Ascending aorta (tissue), 2 donors: ENCODE measurements at places on chromosomes 4 and X.

- H3K27ac ChIP-seq, result no peak overlapping the region
- no peaks in the 10 kb centered on the region for H3K36me3 ChIP-seq
- H3K4me3 ChIP-seq, result no peak overlapping the region
These were observed 12.8 kb upstream of the LIMCH1 start for GRCh38 chr4:41525129-41525528.

DNA sequence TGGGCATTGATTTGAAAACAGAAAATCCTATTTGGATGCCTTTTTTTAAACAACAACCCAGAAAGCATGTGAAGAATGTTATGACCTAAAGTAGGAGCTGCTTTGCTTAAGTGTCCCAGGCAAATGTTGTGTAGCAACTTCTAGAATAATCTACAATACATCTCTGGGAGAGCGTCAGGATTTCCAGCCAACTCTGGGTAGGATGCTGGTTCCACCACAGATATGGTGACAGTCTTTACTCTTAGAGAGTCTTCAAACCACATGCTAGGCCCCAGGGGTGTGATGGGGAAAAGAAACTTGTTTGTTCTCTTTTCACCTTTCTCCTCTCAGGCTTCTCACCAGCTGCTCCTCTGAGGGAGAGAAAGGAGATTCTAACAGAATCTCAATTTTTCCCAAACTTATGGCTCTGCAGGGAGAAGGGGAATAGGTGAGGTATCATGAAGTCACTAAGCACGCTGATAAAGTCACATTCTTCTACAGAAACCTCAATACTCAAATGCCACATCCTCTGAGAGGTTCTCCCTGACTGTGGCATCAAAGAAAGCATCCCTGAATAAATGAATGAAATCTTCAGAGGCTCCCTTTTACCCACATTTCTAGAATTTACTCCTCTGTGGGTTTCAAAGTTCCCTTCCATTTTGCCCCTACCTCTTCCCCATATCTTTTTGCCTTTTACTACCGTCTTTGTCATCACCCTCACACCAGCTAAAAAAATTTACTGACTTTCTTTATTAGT, 171.6 kb upstream of the RAI2 start:
- H3K4me1 ChIP-seq, result no peaks in the 10 kb centered on the region
- H3K4me3 ChIP-seq, result no peak overlapping the region
- no peak overlapping the region for H3K27ac ChIP-seq
- no peaks in the 10 kb centered on the region for H3K27me3 ChIP-seq
- DNase-seq, result no peak
- H3K36me3 ChIP-seq, result no peaks in the 10 kb centered on the region

GRCh38 chrX:88612870-88613329, 134.1 kb upstream of the CPXCR1 start:
- no peak overlapping the region for H3K4me3 ChIP-seq
- H3K27ac ChIP-seq, result no peak overlapping the region
- H3K27me3 ChIP-seq, result no peaks in the 10 kb centered on the region
- H3K36me3 ChIP-seq, result no peaks in the 10 kb centered on the region
- no peaks in the 10 kb centered on the region for H3K4me1 ChIP-seq

DNA sequence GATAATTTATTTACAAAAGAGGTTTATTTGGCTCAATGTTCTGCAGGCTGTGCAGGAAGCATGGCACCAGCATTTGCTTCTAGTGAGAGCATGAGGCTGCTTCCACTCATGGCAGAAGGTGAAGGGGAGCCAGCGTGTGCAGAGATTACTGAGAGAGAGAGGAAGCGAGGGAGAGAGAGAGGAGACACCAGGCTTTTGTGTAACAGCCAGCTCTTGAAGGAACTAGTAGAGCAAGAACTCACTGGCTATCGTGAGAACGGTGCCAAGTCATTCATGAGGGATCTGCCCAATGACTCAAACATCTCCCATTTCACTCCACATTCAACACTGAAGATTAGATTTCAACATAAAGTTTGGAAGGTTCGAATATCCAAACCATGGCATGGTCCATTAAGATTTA, 12.7 kb downstream of the GUCY1A1 start:
- H3K4me1 ChIP-seq, result peaks cover 42% of the 10 kb centered on the region
- H3K27ac ChIP-seq, result no peak overlapping the region
- no peak for DNase-seq
- H3K4me3 ChIP-seq, result no peak overlapping the region

DNA sequence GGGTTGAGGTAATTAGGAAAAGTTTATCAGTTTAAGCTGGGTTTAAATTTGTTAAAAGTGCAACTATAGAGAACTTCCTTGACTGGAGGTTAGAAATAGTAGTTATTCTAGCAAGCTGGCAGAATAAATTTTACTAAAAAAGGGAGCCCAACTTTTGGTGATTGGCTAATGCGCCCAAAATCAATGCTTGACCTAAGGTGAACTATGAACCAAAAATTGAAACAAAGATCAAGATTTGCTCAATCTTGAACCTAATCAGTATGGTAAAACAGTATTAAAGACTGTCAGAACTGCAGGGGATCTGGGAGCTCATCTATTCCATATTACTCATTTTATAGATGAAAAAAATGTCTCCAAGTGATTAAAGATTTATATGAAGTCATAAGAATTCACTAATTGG, 6.1 kb upstream of the SPATA18 start:
- no peak for DNase-seq
- H3K27me3 ChIP-seq, result no peaks in the 10 kb centered on the region
- no peaks in the 10 kb centered on the region for H3K4me1 ChIP-seq
- H3K27ac ChIP-seq, result no peak overlapping the region
- no peak overlapping the region for H3K4me3 ChIP-seq
- H3K36me3 ChIP-seq, result no peaks in the 10 kb centered on the region

GRCh38 chr4:2734612-2735011, 21.5 kb downstream of the TNIP2 start:
- H3K27me3 ChIP-seq, result no peaks in the 10 kb centered on the region
- no peak overlapping the region for H3K27ac ChIP-seq
- H3K4me3 ChIP-seq, result no peak overlapping the region
- H3K4me1 ChIP-seq, result no peaks in the 10 kb centered on the region
- no peak for DNase-seq

DNA sequence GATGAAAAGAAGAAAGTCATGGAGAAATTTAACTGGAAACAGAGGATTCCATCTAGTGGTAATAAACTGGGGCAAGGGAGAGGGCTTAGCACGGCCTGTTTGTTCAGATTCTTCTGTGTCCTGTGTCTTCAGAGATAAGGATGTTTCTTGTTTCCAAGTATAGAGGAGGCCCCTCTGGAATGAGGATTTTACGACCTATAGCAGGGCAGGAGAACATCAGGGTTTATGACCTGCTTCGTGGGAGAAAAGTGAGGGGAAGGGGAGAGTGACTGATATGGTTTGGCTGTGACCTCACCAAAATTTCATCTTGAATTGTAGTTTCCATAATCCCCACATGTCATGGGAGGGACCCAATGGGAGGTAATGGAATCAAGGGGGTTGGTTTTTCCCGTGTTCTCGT, 93.0 kb upstream of the LDB2 start:
- H3K4me3 ChIP-seq, result no peak overlapping the region
- no peak for DNase-seq
- H3K4me1 ChIP-seq, result no peaks in the 10 kb centered on the region
- H3K36me3 ChIP-seq, result no peaks in the 10 kb centered on the region
- H3K27me3 ChIP-seq, result no peaks in the 10 kb centered on the region

DNA sequence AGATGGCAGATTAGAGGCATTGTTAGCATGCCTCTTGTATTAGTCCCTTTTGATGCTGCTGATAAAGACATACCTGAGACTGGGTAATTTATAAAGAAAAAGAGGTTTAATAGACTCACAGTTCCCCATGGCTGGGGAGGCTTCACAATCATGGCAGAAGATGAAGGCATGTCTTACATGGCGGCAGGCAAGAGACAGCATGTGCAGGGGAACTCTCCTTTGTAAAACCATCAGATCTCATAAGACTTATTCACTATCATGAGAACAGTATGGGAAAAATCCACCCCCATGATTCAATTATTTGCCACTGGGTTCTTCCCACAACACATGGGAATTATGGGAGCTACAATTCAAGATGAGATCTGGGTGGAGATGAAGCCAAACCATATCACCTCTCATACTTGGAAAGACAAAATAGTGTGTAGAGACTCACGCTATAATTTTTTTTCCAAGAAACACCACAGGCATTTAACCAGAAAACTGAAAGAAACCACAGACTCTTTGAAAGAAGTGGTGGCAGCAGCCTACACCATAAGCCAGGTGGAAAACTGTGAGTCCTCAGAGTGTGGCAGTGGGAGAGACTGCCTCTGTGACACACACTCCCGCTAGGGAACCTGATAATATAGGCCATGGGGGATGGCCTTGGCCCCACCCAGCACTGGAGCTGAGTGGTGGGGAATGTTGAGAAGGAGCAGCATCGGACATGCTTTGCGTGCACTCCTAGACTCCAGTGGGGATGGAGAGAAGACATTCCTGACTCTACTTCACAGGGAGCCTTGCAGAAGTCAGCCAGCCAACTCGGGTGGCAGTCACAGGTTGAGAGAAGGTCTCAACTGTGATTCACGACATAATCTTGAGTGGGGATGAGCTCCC, 51.5 kb downstream of the SLC2A9 start:
- no peaks in the 10 kb centered on the region for H3K36me3 ChIP-seq
- H3K4me3 ChIP-seq, result no peak overlapping the region
- no peaks in the 10 kb centered on the region for H3K4me1 ChIP-seq
- H3K27ac ChIP-seq, result no peak overlapping the region

DNA sequence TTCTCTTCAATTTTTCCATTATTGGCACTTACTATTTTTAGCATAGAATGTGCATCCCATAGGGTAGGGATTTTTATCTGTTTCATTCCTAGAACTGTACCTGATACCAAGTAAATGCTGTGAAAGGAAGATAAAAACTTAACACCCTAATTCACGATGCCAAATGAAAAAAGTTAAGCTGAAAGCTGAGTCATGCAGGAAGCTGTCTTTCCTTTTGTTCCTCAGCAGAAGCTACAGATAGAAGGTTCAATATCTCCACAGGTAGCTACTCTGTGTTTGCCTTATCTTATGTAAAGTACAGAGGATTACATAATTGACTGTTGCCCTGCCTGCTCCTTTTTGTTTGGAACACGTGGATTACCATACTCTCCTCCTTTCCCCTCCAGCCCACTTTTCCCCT, 77.0 kb downstream of the LRP2BP start:
- peaks cover 9% of the 10 kb centered on the region for H3K36me3 ChIP-seq
- no peak for DNase-seq
- no peak overlapping the region for H3K27ac ChIP-seq
- no peak overlapping the region for H3K4me3 ChIP-seq

GRCh38 chrX:39475372-39475771, 622.4 kb downstream of the BCOR start:
- no peaks in the 10 kb centered on the region for H3K27me3 ChIP-seq
- H3K4me1 ChIP-seq, result no peaks in the 10 kb centered on the region

GRCh38 chr4:98778206-98778605, 119.8 kb upstream of the TSPAN5 start:
- no peaks in the 10 kb centered on the region for H3K4me1 ChIP-seq
- DNase-seq, result no peak
- H3K27ac ChIP-seq, result no peak overlapping the region
- H3K36me3 ChIP-seq, result no peaks in the 10 kb centered on the region
- H3K4me3 ChIP-seq, result no peak overlapping the region

DNA sequence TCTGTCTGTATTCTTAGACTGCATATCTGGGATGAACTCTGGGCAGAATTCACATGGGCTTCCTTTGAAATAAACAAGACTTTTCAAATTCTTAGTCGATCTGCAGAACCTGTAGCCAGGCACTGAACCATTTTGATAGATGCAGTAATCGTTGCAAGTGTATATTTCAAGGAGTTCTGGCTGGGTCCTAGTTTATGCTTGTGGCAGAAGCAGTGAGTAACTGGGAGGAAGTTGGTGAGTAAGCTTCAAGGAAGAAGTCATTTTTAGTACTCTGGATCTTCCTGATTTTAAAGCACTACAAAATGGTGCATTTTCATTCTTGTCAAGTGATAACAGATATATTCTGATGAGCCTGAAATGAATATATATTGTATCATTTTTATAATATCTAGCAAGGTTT, 9.5 kb downstream of the HPRT1 start:
- no peak overlapping the region for H3K4me3 ChIP-seq
- no peaks in the 10 kb centered on the region for H3K27me3 ChIP-seq
- H3K4me1 ChIP-seq, result no peaks in the 10 kb centered on the region
- DNase-seq, result no peak
